BJ (cell line): ENCODE measurements at places on chromosomes 6 and 20.

- no peak for DNase-seq
Observed at GRCh38 chr6:5557506-5557905, 296.2 kb downstream of the FARS2 start.

- DNase-seq, result no peak
Observed at GRCh38 chr6:135226537-135226936, 45.4 kb downstream of the MYB start.

- no peak for DNase-seq
Observed at GRCh38 chr6:13013681-13014503, 297.3 kb downstream of the PHACTR1 start.

GRCh38 chr20:47749339-47749738 is 35.9 kb downstream of the SULF2 start:
- DNase-seq, result no peak

DNA sequence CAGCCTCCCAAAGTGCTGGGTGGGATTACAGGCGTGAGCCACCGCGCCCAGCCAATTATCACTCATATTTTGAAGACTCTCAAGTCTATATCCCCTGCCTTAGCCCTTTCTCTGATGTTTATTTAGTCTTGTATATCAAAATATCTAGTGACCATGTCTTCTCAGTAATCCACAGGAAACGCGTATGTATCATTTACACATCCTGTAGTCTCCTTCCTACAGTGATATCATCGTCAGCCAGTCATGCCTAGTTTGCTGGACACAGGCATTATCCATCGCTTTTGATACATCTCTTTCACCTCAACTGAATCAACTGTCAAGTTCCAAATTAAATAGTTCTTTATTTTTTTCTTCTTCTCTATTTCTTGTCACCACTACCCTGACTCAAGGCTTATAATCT is 223.7 kb downstream of the NKAIN2 start:
- no peak for DNase-seq

DNA sequence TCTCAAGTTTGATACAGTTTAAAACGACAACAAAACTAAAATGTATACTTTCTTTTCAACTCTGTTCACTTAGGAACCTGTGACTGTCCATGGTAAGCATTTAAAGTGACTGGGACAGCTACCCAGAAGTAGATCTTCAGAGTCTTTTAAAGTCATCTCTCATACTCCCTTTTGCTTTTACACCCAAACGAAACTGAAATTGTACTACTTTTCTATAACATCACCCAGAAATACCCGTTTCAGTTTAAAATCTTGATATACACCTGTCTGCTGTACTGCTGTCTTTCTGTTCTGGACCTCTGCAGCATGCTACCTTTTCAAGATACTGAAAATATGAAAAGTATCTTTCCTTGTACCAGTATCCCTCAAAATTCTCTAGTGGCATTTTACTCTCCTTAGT is 170.4 kb upstream of the THEMIS start:
- DNase-seq, result no peak

DNA sequence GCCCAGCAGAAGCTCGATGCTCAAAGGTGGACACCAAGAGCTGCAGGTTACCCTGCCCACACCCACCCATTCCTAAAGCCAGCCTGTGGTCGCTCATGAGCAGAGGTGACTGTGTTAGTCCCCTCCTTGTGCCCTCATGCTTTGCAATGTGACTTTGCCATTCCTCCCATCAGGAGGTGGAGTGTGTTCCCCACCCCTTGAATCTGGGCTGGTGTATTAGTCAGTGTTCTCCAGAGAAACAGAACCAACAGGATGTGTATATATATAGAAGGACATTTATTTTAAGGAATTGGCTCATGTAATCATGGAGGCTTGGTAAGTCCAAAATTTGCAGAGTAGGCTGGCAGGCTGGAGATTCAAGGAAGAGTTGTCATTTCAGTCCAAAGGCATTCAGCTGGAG is 54.4 kb upstream of the RNF24 start:
- DNase-seq, result no peak

- DNase-seq, result no peak
Observed at GRCh38 chr20:41334036-41334435, 6.6 kb upstream of the LPIN3 start.
